ENCODE measurements at places on chromosomes 6 and 20.
A peak's percentile ranks its signal among the peaks of the same experiment; 100 is the strongest.

GRCh38 chr6:17972978-17973622, 14.3 kb downstream of the KIF13A start:
- DNase-seq: no peak

DNA sequence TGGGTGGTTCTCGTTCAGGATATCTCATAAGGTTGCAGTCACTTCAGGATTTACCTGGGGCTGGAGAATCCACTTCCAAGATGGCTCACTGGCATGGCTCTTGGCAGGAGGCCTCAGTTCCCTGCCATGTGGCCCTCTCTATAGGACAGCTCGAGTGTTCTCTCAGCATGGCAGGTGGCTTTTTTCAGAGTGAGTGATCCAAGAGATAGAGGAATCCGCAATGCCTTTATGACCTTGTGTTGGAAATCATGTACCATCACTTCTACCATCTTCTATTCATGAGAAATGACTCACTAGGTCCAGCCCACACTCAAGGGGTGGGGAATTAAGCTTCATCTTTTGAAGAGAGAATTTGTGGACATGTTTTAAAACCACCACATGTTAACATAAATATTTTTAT, 37.8 kb downstream of the PPP1R16B start:
- no peak for DNase-seq

DNA sequence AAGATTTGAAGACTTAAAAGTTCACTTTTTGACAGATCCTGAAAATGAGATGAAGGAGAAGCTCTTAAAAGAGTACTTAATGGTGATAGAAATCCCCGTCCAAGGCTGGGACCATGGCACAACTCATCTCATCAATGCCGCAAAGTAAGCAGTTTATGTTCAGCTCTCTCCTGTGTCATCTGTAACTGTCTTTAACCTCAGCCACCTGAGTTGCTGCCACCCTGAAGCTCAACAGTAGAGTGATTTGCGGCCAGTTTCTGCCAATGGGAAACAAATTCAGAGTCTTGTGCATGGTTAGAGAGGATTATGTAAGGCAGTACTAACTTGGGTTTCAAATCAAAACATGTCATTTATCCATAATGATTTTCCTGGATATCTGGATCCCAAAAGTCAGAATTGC, 10.1 kb downstream of the TNFAIP3 start:
- no peak for DNase-seq

GRCh38 chr20:3222635-3223600, 13.6 kb downstream of the ITPA start:
- peak; percentile 97 for DNase-seq

- DNase-seq: no peak
Measured at GRCh38 chr6:137093183-137094069, 48.7 kb upstream of the IL20RA start.

GRCh38 chr6:23728707-23729106, 397.3 kb upstream of the NRSN1 start:
- DNase-seq: peak; percentile 24

DNA sequence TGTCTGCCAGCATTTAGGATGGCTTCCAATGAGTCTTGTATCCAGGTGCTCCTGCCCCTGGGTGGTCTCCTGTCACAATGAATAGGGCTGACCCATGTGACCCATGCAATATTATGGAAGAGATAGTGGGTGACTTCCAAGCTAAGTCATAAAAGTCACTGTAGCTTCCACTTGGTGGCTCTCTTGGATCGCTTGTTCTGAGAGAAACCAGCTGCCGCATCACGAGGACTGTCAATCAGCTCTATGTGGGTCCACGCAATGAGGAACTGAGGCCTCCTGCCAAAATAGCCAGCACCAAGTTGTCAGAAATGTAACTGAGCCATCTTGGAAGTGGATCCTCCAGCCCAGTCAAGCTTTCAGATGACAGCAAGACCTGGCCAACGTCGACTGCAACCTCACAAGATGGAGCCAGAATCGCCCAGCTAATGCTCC, 14.9 kb upstream of the MATN4 start:
- DNase-seq: peak; percentile 7

DNA sequence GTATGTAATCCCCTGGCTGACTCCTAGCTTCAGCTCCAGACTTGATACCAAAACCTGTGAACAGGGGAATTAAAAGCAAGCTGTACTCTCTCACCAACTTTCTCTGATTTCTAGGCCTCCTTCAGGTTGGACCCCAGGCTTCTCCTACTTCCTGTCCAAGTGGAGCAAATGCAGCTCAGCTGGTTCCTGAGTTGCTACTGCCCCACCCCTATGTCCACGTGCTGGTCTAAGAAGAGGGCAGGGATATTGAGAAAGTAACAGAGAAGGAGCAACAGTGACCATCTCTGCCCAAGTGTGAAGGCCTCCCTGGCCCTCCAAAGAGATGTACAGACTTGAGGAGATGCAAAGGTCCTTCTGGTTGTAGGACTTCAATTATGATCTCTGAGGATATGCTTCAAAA, 188.3 kb upstream of the MCHR2 start:
- no peak for DNase-seq

- DNase-seq: no peak
Measured at GRCh38 chr6:152571089-152571488, 66.1 kb downstream of the SYNE1 start.
